NCI-H2029 (cell line): ENCODE measurements at places on chromosomes 12 and 14.

- DNase-seq: no peak
These were observed 27.8 kb upstream of the GLIPR1 start for GRCh38 chr12:75452675-75453330.

DNA sequence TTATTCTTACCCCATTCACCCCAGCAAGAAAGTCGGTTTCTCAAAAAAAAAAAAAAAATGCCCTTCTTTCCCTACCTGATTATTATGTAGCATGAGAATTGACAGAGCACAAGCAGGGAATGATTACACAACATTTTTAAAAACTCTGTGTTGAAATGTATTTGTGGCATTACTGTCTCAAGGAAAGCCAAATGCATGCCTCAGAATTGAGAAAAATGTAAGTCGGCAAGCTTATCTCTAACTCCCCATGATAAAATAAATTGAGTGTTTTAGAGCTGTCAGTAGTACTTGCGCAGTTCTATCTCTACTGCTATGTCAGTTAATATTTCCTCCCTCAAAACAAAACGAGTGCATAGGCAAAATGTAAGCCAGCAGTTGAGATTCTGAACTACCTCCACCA, 25.7 kb downstream of the ANO4 start:
- no peak for DNase-seq

GRCh38 chr12:24574538-24574937, 374.4 kb downstream of the BCAT1 start:
- no peak for DNase-seq

- DNase-seq: no peak
These were observed 149.7 kb upstream of the SLC16A7 start for GRCh38 chr12:59446116-59446515.

DNA sequence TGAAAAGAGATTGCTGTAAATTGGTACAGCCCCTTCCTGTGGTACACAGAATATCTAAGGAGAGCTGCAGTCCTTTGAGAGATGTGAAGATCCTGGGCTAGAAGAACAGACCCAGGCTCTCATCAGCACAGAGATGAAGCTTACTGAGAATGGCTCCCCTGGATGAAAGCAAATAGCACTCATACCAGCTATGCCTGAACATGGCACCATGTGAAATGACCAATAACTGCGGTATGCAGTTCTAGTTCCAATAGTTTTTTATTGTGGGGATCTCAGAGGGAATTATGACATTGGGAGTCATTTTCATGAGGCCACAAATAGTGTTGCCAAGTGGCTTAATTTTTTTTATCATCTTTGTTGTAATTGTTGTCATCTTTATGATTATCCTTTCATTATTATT, 15.4 kb upstream of the TRHDE start:
- DNase-seq: no peak

DNA sequence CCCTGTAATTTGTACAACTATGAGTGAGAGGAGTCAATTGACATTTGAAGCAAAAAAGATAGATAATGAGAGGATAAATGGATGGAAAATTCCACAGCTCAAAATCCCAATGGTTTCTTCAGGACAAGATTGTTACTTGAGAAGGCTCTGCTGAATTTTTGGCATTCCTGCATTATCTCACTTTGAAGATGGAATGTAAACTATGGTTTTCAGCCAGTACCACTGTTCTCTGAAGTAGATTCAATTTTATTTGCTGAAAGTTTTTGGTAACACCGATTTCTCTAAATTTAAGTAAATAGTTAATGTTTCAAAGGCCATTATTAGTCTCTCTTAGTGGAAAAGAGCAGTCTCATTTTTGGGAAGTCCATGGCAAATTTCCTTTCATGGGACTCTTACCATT, 121.9 kb upstream of the SLC38A2 start:
- DNase-seq: no peak

DNA sequence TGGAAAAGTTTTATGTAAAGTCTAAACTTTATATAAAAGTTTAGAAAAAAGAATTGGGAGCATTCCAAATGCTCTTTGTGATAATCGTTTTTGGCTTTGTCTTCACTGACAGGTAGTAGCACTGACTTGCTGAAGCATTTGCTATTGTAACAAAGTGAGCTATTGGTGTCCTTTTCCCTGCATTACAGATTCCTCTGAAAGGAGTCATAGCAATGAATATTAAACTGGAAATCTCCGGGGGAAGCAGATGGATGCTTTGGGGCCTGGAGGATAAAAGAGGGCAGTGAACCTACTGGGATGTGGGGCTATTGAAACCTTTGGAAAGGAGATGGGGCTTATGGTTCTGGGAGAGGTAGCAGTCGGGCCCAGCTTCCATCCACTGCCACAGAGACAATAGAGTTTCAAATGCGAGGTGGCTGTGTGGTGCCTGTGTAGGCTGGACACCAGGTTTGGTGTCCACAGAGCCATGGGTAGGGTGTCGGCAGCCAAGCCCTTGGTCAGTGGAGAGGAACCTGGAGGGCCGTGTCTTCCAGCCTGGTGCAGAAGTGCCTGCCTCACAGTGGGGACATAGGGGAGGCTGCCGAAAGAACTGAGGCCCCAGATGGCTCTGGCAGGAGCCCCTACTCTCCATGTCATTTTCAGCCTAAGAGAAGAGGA, 10.1 kb downstream of the GSG1 start:
- DNase-seq: no peak

GRCh38 chr12:82474798-82475184, 116.5 kb downstream of the METTL25 start:
- no peak for DNase-seq
